ENCODE measurements at places on chromosomes 3 and 15. TPM values are rescaled to one million over a fixed set of nuclear protein-coding genes. Genes with fewer than 3 reads are reported as not detected.

The SLC9A9 gene
- total RNA-seq, result 15.6 TPM

The SFMBT1 gene
- total RNA-seq, result 17.3 TPM

The HIGD2B gene
- not detected for total RNA-seq

The ATP2B2 gene
- 0.09 TPM for total RNA-seq

The GRAMD1C gene
- 9.2 TPM for total RNA-seq

The PLSCR5 gene
- total RNA-seq, result not detected

DNA sequence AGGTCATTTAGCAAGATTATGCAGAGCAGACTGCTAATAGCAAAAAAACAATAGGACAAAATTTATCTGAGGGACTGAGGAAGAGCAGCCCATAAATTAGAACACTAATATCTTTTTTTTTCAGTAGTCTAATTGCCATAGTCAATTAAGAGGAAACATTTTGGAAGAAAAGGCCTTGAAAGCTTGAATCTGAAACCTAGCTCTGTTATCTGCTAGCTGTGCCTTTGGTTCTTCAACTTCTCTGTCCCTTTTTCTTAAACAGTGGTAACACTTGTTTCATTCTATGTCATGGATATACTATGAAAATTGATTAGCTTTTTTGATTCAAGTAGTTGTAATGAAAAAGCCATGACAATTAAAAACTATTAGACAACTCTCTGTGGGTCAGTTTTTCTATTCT, 1.7 kb downstream of the ATR start:
- no peak for DNase-seq

GRCh38 chr3:19559724-19560442, 374.1 kb downstream of the EFHB start:
- no peak for DNase-seq

GRCh38 chr3:192188218-192188835, 539.0 kb downstream of the FGF12 start:
- peak; percentile 64 for DNase-seq

GRCh38 chr3:71978150-71978721, 193.3 kb upstream of the PROK2 start:
- no peak for DNase-seq

- no peak for DNase-seq
Measured at GRCh38 chr3:99365396-99365795, 273.0 kb upstream of the COL8A1 start.

GRCh38 chr3:133956353-133956752, 60.7 kb upstream of the RAB6B start:
- DNase-seq, result peak; percentile 37

DNA sequence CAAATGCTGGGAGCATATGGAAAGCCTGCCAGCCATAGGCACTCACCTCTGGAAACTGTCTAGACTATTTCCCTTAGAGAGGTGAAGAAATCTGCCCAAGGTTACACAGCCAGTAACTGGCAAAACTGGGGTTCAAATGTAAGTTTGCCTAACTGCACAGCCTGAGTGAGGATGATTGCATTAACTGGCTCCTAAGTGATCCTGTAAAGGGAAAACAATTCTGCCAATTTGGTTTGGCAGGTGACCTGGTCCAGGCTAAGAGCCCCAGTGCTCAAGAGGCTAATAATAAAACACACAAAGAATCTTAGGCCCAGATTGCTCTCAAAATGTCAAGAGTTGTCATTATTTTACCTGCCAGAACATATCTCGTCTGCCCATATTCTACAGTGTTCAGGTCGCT, 43.9 kb upstream of the SPRED1 start:
- DNase-seq, result no peak

- DNase-seq, result no peak
Measured at GRCh38 chr15:100097342-100098127, 244.2 kb downstream of the ADAMTS17 start.

- DNase-seq, result no peak
Measured at GRCh38 chr3:164320962-164321361, 757.3 kb downstream of the SI start.

GRCh38 chr3:112132975-112133448, at the start of gene GCSAM:
Gene GCSAM, minus strand, starts transcription at chr3:112133248. Its CDS starts 128 bp downstream, at chr3:112133120.
- DNase-seq, result peak; percentile 68

DNA sequence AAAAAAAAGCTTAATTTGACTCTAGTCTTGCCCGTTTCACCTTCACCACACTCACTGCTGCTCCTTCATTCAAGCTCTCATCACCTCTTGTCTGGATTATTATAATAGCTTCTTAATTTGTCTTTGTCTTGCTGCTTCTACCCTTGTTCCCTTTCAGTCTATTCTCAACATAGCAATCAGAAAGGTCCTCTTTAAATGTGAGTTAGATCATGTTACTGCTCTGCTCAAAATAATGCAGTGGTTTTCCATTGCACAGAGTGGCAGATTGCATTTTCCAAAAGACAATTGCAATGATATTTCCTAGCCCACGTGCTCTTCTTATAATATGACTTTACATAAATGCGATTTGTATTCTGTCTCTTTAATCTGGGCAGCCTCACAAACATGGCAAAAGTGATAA, 174.6 kb downstream of the ALDH1A2 start:
- DNase-seq, result no peak

DNA sequence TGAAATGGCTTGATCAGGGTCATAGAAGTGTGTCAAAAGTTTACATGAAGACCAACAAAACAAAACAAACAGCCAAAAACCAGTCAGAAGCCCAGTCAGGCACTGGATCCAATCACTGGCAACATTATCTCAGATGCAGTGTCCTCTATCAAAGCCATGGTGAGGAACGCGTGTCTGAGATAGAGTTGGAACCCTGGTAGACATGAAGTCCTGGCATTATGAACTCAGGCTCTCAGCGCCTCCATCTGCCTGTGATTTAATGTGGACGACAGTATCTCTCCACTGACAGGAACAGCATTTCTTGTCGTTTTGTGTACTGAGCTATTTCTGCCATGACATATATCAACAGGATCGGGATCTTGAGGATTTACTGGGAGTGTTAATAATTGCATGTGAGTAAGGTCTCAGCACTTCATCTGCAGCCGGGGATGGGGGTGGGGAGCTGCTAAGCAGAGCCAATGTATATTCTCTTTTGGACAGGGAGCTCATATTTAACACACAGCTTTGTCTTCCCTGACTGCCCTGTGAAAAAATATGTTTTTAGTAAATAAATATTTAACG, 1120.0 kb downstream of the IGSF11 start:
- DNase-seq, result no peak

- peak; percentile 73 for DNase-seq
Measured at GRCh38 chr15:89665449-89666181, 10.3 kb upstream of the KIF7 start.

- DNase-seq, result no peak
Measured at GRCh38 chr3:134090031-134090430, 60.3 kb upstream of the SLCO2A1 start.

- peak; percentile 64 for DNase-seq
Measured at GRCh38 chr3:66039590-66039887, 821 bp upstream of the MAGI1 start.

DNA sequence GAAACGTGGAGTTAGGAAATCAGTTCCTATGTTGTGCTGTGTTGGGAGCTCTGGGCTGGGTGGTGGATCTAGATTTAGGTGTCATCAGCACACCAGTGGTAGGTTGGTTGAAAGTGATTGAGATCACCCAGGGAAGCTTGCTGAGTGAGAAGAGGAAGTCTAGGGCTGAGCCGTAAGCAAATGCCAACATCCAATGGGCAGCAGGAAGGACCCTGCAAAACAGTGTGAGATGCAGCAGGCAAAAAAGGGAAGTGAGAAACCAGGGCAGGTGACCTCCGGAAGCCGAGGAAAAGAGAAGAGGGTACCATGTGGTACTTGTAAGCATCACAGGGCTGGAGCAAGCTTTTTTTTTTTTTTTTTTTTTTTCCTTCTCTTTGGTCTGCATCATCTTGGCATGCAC, 15.9 kb upstream of the COPG1 start:
- DNase-seq, result peak; percentile 74

DNA sequence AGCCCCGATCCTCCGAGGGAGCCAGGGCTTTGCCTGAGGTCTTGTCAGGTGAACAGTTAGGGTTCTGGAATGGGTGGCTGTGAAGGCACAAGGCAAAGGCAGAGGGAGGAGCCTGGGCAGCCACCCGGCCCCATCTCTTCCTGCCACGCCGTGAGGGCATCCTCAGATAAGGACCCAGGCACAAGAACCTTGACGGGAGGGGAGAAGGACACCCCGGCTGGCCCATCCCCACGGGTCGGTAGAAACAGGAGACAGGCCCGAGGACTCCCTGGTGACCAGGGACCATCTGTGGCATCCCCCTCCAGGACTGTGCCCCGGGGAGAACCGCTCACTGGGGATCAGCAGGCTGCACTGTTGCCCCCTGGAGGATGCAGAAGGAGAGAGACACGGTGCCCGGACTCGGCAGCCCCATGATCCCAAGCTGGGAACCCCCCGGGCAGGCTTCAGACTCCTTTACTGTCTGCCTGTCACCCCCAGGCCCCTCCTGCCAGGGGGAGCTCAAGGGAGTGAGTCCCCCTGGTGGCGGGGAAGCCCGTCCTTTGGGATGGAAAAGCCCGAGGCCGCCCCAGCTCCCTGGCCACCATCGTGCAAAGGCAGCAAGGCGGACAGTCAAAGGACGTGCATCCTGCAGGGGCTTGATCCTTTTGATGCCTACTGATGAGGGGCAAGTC, 12.3 kb upstream of the PCSK6 start:
- DNase-seq, result peak; percentile 54

DNA sequence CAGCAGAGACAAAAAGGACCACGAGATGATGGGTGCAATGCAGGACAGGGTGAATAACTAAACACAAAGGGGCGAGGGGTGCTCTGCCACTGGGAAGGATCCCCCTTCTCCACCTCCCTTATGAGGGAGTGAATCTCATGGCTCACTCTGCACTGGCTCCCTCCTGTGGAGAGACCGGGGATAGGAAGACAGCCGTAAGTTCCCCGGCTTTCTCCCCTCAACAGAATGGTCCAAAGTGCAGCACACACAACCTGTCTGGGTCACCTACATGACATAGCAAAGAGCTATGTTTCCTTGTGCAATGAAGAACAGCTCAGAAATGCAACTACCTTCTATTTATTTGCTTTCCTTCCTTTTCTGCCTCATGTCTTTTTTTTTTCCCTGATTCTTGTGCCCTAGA, 7.8 kb upstream of the ACSBG1 start:
- DNase-seq, result no peak

GRCh38 chr3:141108039-141108438, 56.9 kb downstream of the SPSB4 start:
- no peak for DNase-seq

- DNase-seq, result no peak
Measured at GRCh38 chr3:123485551-123485950, 36.7 kb upstream of the ADCY5 start.

DNA sequence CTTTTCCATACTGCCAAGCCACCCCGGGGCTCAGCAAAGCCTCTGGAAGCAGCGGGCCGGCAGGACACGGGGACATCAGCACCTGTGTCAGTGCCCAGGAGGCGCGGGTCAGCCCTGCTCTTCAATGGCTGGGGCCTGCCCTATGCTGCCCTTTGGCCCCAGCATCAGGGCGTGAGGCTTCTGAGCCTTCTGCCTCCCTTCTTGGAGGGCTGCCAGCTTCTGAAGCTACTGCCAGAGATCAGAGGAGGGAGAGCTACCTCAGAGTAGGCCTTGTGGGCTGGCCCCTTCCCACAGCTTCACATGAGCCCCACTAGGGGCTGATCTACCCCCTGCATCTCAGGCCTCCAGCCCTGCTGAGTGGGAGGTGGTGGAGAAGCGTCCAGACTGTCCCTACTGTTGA, 13.0 kb upstream of the TMEM115 start:
- DNase-seq, result no peak

DNA sequence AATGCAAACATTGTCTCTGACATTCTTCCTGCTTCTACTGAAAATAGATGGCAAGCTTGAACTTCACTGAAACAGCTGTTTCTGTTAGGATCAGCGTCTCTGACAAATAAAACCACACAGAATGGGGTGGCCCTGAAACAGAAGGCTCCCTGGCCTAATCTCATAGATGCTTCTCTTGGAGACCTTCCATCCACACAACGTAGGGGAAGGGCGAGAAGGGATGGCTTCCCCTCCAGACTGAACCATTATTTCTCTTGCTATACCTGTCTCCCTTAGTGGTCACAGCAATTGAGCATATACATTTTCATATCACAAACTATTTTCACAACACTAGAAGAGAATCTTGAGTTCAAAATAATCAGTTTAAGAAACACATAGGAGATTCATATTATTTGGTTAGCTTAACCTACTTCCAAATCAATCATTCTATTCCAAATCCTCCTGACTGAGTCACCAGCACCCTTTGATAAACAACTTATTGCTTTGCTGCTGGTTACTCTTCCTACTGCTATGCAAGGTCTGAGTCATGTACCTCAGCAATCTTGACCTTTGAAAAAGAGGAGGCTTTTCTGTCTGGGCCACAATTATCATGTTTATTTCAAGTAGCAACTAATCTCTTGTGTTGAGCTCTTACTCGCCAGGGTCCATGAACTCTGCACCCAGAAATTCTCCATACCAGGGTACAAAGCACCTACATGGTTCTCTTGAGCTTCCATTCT, 45.5 kb downstream of the CBLB start:
- DNase-seq, result no peak

DNA sequence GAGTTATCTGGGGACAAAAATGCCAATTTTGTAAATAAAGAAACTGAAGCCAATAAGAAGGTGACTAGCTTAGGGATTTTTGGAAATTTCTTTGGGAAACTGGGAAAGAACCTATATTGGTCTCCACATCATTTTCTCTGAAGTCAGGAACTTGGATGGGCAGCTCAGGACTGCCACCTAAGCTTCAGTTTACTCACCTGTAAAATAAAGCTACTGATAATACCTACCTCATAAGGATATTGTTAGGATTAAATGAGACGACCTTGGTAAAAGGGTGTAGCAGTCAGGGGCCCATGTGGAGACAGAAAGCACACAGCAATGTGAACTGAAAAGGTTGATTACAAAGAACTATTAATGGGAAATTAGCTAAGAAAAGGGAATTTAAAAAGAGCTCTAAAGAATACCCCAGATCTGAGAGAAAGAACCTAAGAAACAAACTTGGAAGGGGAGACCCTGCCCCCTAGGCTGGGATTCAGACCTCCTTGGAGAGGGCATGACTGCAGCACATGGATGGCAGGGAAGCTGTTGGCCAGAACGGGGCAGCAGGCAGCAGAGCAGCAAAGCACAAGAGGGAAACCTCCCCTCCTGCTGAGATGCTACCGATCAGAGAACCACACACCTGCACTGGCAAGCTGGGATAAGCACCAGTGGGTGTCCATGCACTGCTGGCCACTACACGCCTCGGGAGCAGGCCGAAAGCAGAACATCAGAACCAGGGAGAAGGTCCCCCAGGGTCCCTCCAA, 83.7 kb upstream of the THBS1 start:
- no peak for DNase-seq
